8988T (cell line): ENCODE measurements at places on chromosomes 6 and 20.

DNA sequence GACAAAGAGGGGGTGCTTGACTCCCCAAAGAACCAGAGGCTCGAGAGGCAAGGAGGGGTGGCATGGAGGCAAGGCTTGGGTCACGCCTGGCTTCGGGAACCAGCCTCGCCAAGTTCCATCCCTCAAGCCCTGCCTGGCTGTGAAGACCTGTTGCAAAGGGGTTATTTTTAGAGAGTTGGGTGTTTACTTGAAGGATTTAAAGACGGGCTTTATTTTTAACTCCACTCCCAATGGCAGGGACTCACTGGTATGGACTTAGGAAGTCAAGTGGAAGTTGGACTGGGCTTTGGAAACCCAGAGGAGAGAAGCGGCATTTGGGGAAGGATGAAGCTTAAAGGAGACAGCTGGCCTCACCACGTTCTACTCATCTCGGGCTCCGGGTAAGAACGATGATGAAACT, 43.1 kb downstream of the JPH2 start:
- DNase-seq: no peak

GRCh38 chr6:40285535-40285934, 301.6 kb downstream of the LRFN2 start:
- DNase-seq: no peak

DNA sequence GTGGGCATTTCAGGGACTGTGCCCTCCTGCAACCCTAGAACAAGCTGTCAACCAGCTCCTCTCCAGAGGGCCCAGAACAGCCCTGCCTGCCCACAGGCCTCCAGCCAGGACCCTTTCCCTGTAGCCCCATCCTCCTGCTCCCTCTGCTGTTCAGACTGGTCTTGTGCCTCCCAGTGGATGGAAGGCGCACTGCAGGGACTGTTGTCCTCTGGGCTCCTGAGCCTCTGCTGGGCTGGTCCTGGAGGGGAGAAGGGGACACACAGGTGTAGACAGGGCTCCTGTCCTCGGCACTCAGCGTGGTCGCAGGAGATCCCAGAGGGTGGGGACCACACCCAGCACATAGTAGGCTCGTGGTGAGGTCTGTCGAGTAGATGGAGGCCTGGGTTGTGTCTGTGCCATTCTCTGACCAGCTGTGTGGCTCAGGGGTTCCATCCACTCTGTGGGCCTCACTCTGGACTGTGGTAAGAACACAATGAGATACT, 11.5 kb downstream of the ITPR3 start:
- DNase-seq: peak; percentile 91

DNA sequence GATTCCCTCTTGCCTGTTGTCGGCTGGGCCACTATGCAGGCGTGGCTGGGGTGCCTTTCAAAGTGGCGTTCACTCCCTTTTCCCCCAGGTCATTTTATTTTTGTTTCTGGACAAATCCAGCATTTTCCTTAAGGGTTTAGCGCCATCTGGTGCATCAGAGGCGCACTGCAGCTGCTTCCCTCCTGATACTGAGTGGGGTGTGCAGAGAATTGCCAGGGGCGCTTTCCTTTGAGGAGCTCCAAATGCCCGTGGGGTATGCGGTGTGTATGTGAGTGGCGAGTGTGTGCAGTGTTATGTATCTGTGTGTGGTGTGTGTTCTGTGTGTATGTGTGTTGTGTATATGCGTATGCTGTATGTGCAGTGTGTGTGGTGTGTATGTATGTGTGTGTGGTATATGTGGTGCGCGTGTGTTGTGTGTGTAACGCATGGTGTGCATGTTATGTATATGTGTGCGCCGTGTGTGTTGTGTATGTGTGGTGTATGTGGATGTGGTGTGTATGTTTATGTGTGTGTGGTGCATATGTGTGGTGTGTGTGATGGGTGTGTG, 100.1 kb upstream of the AGPAT4 start:
- DNase-seq: peak; percentile 31

DNA sequence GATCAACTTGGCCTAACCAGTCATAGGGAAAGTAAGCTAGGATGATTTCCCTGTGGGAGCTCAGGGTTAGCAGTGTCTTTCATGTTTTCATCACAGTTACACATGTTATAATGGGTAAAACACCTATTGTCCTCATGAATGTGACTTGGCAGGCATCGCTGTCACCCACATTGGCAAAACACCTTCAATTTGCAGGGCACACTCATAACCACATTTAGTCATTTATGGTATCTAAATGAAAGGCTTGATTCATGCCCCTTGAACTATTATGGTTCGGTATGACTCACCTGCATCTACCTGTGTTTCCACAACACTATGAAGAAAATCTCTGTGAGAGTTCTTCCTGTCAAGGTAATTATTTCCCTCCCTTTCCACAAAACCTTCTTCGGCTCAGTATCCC, 49.2 kb downstream of the FRK start:
- no peak for DNase-seq

GRCh38 chr6:169640351-169640852, 61.4 kb downstream of the WDR27 start:
- DNase-seq: no peak

DNA sequence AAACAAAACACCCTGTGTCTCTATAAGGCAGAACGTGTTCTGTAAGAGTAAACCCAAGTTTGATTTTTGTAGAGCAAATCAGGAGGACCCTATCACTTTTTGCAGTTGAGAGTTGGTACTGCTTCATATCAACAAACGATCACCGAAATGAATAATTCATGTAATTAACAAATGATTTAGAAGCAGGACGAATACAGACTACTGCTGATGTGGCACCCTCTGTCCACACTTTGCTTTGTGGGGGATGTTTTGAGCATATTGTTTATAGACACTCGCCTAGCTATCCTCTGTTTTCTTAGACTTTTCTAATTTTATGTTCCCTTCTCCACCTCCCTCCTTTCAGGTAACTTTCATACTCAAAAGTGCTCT, 1.5 kb downstream of the CD2AP start:
- DNase-seq: no peak

- peak; percentile 23 for DNase-seq
Measured at GRCh38 chr20:63746751-63747315, 7.3 kb downstream of the SLC2A4RG start.

- no peak for DNase-seq
Measured at GRCh38 chr20:29443819-29444218, 1813.6 kb upstream of the DEFB115 start.
